ENCODE measurements at places on chromosomes 12 and 14.

DNA sequence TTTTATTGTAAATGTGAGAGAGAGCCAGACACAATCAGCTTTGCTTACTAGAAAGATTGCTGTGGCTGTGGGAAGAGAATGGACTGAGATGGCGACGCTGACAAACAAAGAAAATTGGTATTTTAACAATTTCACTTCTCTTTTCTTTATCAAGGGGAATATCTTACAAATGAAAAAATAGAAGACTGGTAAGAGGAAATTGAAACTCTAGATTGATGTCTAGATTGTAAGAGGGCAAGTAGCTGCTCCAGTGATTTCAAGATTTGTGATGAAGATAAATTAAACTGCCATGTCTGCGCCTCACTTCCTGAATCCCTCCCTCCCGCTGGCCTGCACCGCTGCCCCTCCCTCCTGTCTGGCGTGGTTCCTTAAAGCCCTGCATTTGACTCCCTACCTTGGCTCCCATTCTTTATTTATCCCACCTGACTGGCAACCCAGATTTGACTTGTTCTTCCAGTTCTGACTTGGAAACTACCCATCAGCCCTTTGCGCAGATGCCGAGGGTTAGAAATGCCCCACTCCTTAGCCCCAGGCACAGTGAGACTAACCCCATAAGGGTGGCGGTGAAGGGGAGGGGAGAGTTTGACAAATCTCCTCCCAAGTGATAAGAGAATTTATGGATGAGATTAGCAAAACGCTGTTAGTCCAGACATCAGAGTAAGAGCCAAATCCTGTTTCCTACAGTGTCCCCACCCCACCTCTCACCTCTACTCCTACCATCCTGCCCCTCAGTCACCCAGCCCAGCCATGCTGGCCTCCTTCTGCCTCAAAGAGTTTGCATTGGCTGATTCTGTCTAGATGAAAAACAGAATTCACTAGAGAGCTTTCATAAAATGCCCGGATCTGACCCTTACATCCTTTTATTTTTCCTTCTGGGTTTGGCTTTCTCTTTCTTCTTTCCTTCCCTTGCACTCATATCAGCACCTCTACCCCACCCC is 125.3 kb upstream of the ATF7IP start:
- no peak for DNase-seq

- DNase-seq: peak; percentile 83
Observed at GRCh38 chr12:121872546-121873215, 14.0 kb upstream of the HPD start.

- no peak for DNase-seq
Observed at GRCh38 chr12:4829793-4830162, 79.9 kb upstream of the KCNA1 start.

DNA sequence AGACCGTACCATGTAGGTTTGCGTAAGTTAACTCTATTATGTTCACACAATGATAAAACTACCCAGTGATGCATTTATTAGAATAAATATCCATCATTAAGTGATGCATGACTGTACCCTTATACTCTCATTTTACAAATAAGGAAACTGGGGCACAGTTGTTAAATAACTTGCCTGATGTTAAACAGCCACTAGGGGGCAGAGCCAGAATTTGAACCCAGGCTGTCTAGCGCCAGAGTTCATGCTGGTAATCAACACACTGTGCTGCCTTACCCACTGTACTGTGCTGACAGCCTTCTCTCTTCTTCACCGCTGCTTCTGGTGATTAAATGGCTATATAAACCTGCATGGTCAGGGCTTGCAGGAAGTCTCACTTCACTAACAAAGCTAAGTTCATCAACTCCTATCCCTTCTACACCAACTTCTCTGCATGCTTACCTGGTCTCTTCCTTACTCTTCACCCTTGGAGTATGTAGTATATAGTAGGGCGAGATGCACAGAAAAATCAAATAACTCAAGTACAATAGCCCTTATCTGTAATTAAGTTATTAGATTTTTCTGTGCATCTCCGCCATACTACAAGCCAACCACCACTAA is 43.6 kb upstream of the APPL2 start:
- no peak for DNase-seq

- DNase-seq: no peak
Observed at GRCh38 chr14:62118461-62118860, 356.2 kb downstream of the SNAPC1 start.

GRCh38 chr14:67998834-67999233 is 179.3 kb downstream of the RAD51B start:
- DNase-seq: no peak

GRCh38 chr14:101719708-101720107 is 41.8 kb upstream of the PPP2R5C start:
- no peak for DNase-seq

DNA sequence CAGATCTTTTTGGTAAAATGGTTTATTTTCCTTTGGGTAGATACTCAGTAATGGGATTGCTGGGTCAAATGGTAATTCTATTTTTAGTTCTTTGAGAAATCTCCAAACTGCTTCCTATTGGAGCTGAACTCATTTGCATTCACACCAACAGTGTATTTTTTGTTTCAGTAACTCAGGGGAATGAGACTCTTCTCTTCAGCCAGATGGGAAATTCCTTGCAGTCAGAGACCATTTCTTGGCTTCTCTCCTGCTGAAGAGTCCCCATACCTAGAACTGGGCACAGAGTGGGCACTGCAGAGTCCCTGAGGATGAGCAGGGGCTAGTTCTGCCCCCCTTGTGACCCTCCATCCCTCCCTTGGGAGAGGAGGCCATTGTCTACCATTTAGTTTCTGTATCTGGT is 10.8 kb downstream of the SDSL start:
- DNase-seq: no peak

- no peak for DNase-seq
Observed at GRCh38 chr12:10717410-10717809, 5.7 kb downstream of the YBX3 start.

GRCh38 chr12:29317556-29318363 is 63.2 kb downstream of the ERGIC2 start:
- DNase-seq: no peak

DNA sequence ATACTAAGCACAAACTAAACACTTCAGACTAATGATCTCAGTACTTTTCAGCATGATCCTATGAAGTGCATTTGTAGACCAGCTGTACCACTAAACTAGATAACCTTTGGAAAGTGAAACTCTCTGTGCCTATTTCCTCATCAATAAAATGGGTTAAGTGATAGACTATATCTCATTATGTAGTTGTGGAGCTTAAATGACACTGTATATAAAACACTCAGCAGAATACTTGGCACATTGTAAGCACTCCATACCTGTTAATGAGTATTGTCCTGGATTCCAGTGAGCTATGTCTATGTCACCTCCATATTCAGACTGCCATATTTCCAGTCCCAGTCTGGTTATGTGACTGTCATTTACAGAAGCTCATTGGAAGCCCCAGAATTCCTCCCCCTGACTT is 44.4 kb downstream of the RTN1 start:
- no peak for DNase-seq

DNA sequence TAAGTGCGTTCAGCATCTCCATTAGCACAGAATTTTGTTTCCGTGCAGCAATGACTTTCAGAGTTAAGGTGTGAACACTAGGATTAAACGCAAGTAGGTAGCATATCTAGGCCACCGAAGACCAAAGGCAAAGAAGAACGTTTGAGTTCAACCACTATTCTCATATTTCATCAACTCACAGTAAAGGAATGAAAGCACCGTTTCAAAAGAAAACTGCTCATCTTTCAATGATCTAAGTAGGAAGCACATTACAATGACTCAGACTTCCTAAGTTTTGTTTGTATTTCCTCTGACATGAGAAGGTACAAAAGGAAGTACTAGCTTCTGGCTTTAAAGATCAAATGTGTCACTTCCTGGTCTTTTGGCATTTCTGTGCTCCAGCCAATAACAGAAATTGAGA is 57.6 kb downstream of the ACADS start:
- peak; percentile 13 for DNase-seq

- no peak for DNase-seq
Observed at GRCh38 chr12:22722779-22723178, 97.8 kb downstream of the ETNK1 start.

DNA sequence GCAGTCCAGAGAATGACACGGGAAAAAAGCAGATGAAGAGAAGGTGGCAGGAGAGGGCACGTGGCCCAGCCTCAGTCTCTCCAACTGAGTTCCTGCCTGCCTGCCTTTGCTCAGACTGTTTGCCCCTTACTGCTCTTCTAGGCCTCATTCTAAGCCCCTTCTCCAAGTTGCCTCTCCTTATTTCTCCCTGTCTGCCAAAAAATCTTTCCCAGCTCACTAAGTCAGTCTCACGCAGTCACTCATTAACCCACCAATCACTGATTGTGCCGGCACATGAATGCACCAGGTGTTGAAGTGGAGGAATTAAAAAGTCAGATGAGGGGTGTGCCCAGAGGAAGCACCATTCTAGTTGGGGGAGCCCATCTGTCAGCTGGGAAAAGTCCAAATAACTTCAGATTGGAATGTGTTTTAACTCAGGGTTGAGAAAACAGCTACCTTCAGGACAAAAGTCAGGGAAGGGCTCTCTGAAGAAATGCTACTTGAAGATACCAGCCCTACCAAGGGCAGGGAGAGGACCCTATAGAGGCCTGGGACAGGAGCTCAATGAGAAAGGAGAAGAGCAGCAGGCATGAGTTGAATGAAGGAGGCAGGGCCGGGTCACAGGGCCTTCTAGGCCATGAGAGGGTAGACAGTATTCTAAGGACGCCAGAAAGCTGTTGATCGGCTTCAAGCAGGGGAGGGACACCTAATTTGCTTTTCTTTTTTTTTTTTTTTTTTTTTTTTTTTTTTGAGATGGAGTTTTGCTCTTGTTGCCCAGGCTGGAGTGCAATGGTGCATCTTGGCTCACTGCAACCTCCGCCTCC is 40.9 kb downstream of the DAD1 start:
- DNase-seq: no peak

DNA sequence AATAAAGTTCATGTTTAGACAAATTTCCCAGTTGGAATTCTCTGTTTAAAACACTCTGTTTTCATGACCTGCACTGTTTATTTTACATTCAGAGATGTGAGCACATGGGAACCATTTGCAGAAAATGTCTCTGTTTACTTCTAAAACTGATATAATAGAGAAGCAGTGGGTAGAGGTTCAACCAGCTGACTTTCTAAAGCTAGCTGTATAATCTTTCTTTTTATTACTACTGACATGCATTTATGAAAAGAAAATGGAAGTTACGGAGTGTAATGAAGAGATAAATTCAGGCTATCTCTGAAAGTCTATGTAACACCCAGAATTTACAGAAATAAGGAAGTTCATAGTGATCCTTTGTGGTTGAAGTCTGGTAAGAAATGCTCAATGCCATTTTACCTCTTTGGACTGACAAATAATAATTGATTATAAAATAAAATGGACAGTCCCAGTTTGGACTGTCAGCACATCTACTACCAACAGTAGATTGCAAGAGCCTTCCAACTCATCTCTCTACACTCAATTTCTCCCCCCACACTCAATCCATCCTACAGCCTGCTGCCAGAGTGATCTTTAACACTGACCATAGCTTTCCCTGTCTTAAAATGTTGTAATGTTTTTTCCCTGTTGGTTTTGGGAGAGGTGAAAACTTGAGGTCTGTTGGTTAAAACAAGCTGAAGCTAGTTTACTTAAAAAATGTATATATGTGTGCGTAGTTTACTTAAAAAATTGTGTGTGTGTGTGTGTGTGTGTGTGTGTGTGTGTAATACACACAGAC is 137.4 kb downstream of the AEBP2 start:
- DNase-seq: no peak

DNA sequence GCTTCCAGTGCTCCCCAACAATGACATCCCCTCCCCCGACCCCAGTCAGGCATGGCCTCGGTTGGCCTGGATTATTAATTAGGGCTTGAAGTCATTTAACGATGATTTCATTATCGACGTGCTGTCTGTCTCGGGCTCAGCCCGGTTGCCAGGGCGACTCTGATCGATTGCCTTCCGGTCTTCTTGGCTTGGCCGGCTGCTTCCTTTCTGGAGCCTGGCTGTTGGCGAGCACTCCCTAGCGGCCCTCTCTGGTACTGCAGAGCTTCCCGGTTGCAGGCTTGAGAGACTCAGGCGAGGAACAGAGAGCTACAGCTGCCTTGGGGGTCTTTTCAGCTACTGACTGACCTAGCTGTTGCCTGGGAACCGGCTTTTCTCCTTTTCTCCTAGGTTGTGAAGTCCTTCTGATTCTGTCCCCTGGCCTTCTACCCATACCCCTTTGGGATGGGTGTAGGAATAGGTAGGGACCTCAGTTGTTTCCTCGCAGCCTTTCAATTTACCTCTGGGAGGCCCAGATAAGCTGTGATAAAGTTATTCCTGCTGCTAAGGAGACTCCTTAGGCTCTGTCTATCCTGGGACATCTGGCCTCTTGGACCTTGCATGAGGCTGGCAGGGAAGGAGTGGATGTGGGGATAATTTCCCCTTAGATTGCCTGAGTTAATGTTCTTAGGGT is 5.5 kb upstream of the CISTR start:
- no peak for DNase-seq

DNA sequence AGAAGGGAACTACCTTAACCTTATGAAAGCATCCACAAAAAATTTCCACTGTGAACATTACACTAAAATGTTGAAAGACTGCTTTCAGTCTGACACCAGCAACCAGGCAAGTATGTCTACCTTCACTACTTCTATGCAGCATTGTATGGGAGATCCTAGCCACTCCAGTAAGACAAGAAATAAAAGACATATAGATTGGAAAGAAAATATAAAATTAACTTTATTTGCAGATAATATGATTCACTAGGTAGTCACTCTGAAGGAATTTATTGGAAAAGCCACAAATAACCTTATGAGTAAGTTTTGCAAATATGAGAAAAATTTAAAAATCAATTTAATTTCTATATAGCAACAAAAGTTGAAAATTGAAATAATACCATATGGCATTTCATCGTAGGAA is 172.0 kb downstream of the RERGL start:
- no peak for DNase-seq

DNA sequence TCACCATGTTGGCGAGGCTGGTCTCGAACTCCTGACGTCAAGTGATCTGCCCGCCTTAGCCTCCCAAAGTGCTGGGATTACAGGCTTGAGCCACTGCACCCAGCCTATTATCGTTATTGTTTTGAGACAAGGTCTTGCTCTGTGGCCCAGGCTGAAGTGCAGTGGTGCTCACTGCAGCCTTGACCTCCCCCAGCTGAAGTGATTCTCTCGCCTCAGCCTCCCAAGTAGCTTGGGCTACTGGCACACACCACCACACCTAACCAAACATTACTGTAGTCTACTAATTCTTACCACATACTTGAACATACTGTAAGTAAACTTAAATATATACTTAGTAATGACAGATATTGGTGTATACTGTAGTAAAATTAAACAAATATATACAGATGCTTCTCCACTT is 4.5 kb upstream of the CDCA4 start:
- no peak for DNase-seq

- no peak for DNase-seq
Observed at GRCh38 chr12:87491089-87491488, 538.1 kb downstream of the C12orf50 start.

- no peak for DNase-seq
Observed at GRCh38 chr14:78356391-78356790, 186.2 kb downstream of the NRXN3 start.

- no peak for DNase-seq
Observed at GRCh38 chr14:76920331-76921087, 94.3 kb downstream of the LRRC74A start.

Data from fibroblast of skin of left biceps (primary cell).